ENCODE measurements at places on chromosomes 2 and 18.

DNA sequence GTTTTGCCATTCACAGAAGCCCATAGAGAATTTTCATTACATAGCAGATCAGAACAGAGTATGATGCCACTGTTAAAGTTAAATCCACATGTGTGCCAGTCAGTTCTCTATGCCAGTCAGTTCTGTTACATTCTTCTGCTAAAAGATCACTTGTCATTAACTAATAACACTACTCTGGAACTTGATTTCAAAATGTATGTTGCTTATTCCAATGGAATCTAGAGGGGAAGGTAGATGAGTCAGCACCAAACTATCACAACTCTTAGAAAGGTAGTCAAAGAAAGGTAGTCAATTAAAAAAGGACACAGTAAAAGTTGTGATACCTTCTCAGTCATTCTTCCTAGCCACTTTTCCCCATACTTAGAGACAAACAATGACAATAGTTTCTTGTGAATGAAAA, 1214.4 kb downstream of the LRP1B start:
- no peak for DNase-seq

GRCh38 chr2:111122631-111123421, 2.1 kb downstream of the BCL2L11 start:
- DNase-seq, result no peak

DNA sequence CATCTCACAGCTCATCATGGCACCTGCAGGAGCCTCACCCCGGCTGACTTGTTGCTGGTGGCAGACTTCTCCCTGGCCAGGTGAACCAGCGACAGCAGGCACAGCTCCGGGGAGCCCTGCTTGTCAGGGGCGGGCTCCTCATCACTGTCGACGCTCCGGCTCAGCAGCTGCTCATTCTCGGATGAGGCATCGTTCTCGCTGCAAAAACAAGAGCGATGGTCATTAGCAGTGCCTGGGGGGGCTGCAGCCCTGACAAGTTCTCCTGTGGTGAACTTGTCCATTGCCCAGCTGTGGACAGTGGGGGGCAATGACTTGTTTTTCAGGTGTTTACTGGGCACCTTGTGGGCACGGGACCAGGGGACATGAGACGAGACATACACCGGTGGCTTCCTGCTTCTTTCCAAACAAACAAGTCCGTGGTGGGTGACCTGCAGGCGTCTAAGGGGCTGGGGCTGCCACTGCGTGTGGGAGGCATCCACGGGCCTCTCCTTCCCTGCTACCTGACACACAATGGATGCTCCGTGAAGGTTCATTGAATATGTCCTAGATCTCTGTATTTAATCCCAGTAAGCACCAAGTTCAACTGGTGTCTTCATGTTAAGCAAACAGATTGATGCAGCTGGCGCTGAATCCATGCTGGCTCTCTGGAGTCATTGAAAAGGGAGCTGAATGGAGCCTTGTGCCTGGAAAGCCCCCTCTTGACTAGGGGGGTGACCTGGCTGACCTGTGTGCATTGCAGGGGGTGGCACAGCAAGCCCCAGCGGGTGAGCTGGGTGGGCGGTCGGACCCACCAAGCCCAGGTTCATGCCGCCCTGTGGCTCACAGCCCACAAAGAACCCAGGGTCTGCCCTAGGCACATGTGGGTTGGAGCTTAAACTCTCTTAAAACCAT, 81.0 kb downstream of the EDAR start:
- DNase-seq, result no peak

DNA sequence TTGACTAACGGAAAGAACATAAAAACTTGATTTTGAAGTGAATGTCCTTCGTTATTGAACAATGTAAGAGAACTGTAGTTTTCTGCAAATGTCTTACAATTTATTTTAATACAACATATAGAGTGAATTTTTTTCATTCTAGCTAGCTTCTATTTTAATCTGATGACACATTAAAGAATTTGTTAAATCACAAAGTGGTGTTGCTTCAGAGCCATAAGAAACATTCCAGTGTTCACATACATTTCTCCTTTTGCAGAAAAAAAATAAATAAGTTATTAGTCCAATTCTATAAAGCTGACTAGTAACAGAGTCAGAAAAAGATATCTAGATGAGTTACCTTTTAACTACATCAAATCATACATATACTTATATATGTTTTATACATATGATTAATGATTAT, 914.3 kb upstream of the SLC39A10 start:
- DNase-seq, result no peak

DNA sequence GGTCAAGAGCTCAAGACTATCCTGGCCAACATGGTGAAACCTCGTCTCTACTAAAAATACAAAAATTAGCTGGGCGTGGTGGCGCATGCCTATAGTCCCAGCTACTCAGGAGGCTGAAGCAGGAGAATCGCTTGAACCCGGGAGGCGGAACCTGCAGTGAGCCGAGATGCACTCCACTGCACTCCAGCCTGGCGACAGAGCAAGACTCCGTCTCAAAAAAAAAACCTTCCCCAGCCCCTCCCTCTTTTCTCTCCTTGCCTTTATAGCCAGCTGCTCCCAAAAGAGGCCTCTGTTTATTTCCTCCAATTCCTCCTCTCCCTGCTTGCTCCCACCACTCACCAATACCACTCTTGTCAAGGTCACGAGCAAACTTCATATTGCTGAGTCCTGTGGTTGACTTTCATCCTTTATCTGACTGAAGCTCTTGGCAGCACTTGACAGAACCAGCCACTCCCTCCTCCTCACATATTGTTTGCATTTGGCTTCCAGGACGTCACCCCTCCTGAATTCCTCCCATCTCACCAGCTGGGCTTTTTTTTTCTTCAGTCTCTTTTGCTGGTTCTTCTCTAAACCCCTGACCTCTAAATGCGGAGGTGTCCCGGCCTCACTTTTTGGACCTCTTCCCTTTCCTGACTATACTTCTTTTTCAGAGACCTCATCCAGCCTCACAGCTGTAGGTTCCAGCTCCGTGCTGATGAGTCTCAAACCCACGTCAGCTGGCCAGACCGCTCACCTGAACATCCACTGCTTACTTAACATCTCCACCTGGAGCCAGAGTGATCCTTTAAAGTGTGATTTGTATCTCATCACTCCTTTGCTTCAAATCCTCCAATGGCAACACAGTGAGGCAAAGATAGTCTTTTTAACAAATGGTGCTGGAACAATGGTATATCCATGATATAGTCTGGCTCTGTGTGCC, 84.6 kb upstream of the CAB39 start:
- no peak for DNase-seq

- no peak for DNase-seq
Measured at GRCh38 chr18:54125429-54125828, 99.0 kb downstream of the MBD2 start.

GRCh38 chr2:3535467-3535793, 16.1 kb upstream of the ADI1 start:
- DNase-seq, result no peak

- DNase-seq, result no peak
Measured at GRCh38 chr2:41657226-41657625, 390.6 kb upstream of the PKDCC start.

DNA sequence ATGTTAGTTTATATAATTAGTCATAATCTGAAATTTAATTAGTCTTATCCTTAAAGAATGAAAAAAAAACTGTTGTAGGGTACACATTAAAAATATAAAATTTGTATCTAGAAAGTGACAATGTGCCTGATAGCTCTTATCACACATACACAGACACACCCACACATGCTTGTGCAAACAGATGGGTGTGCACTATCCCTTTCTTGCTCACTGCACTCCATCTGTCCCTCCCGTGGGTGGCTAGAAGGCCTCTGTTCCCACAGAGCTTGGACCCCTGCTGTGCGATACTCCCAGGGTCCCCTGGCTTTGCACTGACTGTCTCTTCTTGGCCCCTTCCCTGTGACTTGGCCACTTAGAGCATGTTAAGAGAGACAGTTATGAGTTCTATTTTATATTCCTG, 123.9 kb upstream of the ACKR3 start:
- no peak for DNase-seq

DNA sequence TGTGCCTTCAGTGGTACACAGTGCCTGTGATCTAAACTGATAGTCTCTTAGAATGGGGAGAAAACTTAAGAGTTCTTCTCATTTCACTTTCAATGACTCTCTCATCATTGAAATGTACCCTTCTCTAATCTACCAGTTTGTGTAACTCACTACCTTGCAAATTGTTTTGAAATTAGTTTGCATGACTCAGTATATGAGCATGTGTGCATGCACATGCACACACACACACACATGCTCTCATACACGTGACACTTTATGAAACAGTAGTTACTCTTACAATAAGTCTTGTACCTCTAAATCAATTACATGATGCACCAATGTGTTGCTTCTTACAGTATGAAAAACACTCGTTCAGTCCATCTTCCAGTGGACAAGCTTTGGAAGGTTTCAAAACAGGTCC, 10.6 kb downstream of the LYPD6B start:
- DNase-seq, result no peak

DNA sequence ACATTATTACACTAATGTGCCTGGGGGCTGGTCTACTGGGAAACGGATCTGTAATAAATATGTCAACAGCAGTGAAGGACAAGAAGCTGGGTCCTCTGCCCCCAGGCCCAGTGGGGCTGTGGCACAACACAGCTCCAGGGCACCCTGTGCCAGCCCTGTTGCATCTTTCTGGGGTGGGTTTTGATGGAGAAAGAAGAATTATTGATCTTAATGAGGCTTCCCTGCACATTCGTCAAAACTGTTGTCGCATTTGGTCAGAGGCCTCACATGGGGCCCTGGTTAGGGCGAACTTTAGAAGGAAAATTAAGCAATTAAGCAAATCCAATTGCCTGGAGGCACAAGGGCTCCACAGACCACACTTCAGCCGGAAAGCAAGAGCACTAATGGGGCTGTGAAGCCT, 30.0 kb upstream of the TWIST2 start:
- no peak for DNase-seq

DNA sequence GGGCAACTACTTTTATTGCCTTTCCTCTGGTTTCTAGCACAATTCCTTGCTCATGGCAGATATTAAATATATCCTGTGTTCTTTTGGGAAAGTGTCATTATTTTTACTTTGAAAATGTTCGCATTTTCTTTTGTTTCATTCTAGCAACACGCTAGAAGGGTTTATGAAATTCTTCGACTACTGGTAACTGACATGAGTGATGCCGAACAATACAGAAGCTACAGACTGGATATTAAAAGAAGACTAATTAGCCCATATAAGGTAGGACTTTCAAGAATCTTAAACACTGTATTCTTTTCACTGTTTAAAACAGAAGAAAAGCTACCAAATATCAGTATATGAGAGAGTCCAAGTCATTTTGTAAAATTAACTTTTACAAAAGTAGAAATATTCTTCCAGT, 20.6 kb upstream of the METAP1D start:
- no peak for DNase-seq

- DNase-seq, result no peak
Measured at GRCh38 chr2:211516537-211516936, 960.1 kb downstream of the CPS1 start.

GRCh38 chr18:46482831-46483230, 174.2 kb downstream of the LOXHD1 start:
- DNase-seq, result no peak

- no peak for DNase-seq
Measured at GRCh38 chr2:24845691-24846090, 52.5 kb downstream of the CENPO start.

DNA sequence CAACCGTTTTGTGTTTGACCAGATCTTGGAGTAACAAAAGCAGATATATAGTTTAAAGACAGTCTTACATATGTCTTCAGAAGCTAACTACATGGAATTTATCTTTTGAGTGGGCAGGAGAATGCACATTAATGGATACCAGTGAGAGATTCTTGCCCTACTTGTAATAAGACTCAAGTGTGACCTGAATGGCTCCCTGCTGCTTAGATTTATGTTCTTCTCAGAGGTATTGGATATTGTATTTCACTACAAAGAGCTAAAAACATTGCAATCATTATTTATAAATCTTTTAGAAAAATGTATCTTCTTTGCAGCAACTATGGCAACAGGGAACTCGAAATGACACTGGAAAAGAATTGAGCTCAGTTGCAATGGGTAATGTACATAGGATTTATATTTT, 227.7 kb downstream of the LRRTM4 start:
- no peak for DNase-seq

DNA sequence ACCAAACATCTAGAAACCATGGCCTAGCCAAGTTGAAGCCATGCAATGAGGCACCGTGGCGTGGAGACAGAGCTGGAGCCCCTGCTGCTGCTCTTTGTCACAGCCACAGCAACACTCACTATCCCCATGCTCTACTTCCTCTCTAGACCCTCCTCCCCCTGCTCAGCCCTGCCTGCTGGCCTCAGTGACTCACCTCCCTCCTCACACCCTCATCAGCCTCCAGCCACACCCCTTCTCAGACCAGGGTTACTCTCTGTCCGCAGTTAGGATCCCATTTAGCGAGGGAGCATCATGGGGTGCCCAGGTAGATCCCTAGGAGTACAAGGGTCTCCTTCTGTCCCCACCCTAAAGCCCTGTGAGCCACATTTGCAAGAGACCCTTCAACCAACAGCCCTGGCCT, 25.4 kb upstream of the SOX11 start:
- no peak for DNase-seq

DNA sequence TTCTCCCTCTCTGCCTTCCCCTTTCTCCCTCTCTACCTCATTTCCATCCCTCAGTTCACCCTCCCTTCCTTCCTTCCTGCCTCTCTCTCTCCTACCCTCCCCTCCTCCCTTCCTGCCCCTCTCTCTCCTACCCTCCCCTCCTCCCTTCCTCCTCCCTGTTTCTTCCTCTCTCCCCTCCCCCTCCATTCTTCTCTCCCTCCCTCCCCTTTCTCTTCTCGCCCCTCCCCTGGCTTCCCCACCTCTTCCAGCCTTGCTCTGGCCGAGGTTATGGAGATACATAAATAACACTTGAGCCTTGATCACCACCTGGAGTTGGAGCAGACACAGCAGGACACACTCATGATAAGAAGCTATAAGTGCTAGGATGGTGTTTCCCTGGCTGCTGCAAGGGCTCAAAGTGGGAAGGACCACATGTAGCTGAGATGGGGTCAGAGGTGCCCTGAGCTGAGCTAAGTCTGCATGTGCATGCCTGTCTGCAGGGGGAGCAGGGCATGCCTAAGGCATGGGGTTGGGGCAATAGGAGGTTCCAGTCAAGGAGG, 326.1 kb upstream of the HS6ST1 start:
- DNase-seq, result no peak

- no peak for DNase-seq
Measured at GRCh38 chr18:56538746-56539145, 99.6 kb downstream of the TXNL1 start.

- no peak for DNase-seq
Measured at GRCh38 chr2:60292242-60292641, 261.2 kb downstream of the BCL11A start.

GRCh38 chr2:25505622-25506021, 163.9 kb upstream of the DNMT3A start:
- DNase-seq, result no peak

All from GM12892 (cell line).